ENCODE measurements at places on chromosomes 12 and 14. TPM values are rescaled to one million over a fixed set of nuclear protein-coding genes. Genes with fewer than 3 reads are reported as not detected.

GRCh38 chr12:84738481-84738972 is 174.1 kb downstream of the SLC6A15 start:
- no peak for DNase-seq

GRCh38 chr12:108327621-108328344 is 11.3 kb downstream of the CMKLR1 start:
- no peak for DNase-seq

GRCh38 chr12:69688471-69689427 is 10.4 kb downstream of the BEST3 start:
- DNase-seq, result no peak

GRCh38 chr12:57104292-57104910 is 6.8 kb downstream of the STAT6 start:
- DNase-seq, result no peak

GRCh38 chr12:75672200-75672599 is 160.8 kb upstream of the KRR1 start:
- DNase-seq, result no peak

- no peak for DNase-seq
These were observed 27.1 kb upstream of the SLC17A8 start for GRCh38 chr12:100329800-100330199.

- no peak for DNase-seq
These were observed 8.6 kb upstream of the SSTR1 start for GRCh38 chr14:38199076-38199475.

DNA sequence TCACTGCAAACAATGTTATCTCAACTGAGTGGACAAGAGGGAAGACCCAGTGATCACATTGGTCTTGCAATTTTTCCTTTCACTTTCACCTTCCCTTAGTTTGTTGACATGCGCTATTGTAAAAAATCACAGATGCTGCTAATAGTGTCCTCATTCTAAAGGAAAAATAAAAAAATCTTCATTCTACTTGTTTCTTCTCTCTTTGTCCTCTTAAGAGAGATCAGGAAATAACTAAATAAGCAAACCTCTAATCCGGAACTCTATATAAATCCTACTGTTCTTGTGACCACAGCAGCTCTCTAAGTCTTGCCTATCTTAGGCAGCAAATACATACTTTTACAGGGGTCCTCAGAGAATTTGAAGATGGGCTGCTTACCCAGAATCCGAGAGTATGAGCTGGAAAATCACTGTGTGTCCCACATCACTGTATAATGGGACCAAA is 257.7 kb downstream of the NAV3 start:
- DNase-seq, result no peak

DNA sequence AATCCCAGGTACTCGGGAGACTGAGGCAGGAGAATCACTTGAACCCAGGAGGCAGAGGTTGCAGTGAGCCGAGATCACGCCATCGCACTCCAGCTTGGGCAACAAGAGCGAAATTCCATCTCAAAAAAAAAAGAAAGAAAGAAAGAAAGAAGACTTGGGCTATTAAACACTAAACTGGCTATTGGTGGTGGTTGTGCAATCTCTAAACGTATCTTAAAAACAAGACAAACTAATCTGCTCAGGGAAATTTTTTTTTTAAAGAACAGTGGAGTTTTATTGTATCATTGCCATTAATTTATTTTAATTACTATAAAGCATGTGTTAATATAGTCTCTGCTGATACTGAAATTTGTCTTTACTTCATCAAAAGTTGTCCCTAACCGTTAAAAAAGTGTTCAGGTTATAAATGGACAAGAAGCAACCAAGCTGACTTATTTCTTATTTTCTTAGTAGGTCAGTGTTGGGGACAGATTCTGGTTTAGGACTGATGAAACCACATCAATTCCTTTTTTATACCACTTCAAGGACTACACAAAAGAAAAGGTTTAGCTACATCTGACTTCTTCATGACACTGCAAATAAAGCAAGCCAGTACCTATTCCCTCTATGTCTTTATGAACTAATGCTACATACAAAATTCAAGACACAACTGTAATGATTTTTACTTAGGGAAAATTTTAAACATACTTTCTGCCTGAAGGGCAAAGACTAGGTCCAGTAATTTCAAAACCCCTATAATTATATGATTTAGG is 68.7 kb upstream of the KRAS start:
- no peak for DNase-seq

- no peak for DNase-seq
These were observed 44.4 kb upstream of the PELI2 start for GRCh38 chr14:56073799-56074198.

DNA sequence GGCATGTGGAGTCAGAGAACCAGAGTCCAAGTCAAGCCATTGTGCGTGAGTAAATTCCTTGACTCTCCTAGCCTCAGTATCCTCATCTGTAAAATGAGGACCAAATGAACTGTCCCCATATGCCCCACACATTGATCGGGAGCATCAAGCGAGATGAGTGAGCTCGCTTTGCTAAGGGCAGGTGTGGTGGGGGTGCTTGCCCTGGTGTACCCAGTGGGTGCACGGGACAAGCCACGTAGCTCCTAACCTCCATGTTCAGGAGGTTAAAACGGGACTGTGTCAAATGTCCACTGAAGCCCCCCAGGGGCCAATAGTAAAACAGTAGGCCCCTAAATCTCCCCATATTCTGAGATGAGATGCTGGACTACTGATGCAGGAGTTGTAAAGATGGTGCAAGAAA is 60.9 kb downstream of the SERPINA3 start:
- no peak for DNase-seq

- DNase-seq, result no peak
These were observed 42.6 kb upstream of the LIMA1 start for GRCh38 chr12:50325890-50326391.

DNA sequence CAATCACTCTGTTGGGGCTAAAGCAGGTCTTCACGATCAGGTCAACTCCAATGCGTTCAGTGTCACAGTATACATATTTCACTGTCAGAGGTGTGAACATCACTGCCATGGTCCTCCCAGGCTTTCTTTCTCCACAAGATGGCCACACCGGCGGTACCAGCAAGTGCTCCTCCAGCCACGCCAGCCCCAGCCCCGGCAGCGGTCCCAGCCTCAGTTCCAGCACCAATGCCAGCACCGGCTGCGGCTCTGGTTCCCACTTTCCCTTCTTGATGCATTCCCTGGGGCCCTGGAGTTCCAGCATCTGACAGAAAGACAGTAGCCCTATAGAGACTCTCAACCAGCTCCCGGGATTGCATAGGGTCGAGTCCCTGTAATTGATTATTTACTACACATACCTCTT is 10.9 kb upstream of the KCNA5 start:
- no peak for DNase-seq

GRCh38 chr12:57780284-57780897 is 2.2 kb upstream of the TSFM start:
- no peak for DNase-seq

DNA sequence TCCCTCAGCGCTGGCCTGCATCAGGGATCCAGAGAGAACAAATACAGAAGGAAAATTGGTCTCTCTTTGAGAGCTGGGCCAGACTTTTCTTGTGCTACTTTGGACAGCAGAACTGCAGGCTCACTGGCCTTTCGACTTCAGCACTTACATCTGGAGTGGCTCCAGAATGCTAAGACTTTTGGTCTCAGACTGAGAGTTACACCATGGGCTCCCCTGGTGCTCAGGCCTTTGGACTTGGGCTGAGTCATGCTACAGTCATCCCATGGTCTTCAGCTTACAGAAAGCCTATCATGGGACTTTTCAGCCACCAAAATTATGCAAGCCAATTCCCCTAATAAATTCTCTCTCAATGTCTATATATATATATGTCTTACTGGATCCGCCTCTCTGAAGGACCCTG is 9.0 kb upstream of the CD163 start:
- no peak for DNase-seq

DNA sequence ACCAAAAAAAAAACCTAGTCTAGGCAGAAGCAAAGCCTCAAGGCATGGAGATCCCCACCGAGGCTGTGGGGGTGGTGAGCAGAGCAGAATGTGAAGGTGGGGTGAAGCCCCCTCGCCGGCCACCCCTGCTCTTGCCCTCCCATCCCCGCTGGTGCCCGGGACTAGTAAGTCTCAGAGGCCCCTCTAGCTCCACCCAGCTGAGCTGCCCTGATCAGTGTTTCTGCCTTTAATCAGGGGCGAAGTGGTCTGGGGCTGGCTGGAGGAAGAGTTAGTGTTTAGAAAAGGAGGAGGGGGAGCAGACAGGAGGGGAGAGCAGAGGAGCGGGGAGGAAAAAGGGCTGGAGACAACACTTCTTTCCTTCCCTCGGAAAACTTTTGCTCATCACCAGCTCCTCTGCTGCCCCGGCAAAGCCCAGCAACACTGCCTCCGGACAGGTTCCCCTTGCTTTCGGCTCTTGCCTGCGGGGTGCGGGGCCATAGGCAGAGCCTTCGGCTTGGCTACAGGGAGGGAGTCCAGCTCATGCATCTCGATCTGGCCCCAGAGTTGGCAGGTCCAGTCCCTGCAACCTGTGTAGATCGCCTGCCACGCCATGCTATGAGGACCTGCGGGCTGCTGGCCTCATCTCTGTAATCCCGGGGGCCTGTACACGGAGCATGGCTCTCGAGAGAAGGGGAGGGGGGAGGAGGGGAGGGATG is 3.4 kb upstream of the DLK1 start:
- DNase-seq, result no peak

DNA sequence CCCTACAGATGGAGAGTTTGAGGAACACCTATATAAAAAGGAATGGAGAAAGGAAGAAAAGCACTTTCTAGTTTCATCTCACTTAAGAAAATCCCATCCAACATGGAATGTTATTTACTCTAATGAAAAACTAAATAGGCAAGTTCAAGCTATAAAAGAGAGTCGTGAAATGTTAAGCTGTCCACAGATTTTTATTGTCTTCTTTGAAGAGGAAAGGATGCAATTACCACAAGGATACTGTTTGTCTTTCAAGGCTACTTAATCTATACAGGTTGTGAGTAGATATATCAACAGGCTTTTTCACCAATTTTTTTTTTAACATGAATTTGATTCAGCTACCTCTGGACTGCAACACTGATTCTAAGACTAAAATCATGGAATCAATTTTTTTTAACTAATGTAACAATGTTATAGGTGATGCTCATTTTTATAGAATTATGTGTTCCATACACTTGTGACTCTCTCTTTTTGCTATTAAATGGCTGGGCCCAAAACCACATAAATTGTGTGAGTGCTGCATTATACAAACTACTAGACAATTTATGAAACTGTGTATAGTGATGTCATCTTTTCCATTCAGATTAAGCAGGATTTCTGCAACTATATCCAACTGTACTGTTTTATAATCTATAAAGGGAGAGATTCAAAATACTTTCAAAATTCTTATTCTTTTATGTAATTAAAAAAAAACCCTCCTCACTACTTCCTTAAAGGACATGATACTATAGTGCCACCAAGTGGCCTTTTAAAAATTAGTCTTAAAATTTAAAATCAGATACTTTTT is 26.8 kb upstream of the BMAL2 start:
- no peak for DNase-seq

DNA sequence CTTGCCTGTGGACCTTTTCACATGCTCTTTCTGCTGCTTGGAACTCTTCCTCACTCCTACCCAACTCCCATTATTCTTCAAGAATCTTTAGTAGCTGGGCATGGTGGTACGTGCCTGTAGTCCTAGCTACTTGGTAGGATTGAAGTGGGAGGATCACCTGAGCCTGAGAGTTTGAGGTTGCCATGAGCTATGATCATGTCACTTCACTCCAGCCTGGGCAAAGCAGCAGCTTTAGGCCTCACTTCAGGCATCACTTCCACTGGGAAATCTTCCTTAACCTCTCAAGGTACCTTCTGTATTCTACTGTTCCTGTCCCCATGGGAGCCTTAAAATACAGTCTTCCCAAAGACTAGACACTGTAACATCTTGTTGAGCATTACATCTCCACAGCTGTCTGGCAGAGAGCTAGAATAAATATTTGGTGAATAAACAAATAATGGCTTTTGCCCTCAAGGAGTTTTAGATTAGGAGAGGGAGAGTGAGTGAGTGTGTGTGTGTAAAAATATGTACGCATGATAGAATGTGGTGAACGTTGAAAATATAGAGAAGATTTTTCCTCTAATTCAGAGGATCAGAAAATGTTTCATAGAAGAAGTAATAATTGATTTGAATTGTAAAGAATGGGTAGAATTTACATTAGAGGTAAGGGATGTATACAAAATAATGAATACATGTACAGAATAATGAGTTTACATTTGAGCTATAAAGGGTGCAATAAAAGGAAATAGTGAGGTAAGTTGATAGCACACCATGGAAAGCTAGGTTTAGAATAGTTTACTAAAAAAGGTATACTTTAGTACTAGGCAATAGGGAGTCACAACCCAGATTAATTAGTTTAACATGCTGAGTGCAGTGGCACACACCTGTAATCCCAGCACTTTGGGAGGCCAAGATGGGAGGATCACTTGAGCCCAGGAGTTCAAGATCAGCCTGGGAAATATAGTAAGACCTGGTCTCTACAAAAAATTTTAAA is 29.2 kb upstream of the BMAL2 start:
- no peak for DNase-seq

GRCh38 chr12:95646781-95647190 is 95.5 kb upstream of the USP44 start:
- no peak for DNase-seq

APOLD1 gene
- polyA plus RNA-seq, result 8.9 TPM

CCDC196 gene
- 0.26 TPM for polyA plus RNA-seq

FAM90A1 gene
- polyA plus RNA-seq, result 0.91 TPM

MYH6 gene
- polyA plus RNA-seq, result 0.19 TPM

B4GALNT3 gene
- 16.8 TPM for polyA plus RNA-seq

Data from right renal cortex interstitium (tissue), 3 donors.